Activated CD4-positive, CD25-positive, alpha-beta regulatory T cell treated with anti-CD3 and anti-CD28 coated beads, Interleukin-2, amount 50 U/mL, for 72 hours (primary cell): ENCODE measurements at places on chromosomes 7 and 10.

DNA sequence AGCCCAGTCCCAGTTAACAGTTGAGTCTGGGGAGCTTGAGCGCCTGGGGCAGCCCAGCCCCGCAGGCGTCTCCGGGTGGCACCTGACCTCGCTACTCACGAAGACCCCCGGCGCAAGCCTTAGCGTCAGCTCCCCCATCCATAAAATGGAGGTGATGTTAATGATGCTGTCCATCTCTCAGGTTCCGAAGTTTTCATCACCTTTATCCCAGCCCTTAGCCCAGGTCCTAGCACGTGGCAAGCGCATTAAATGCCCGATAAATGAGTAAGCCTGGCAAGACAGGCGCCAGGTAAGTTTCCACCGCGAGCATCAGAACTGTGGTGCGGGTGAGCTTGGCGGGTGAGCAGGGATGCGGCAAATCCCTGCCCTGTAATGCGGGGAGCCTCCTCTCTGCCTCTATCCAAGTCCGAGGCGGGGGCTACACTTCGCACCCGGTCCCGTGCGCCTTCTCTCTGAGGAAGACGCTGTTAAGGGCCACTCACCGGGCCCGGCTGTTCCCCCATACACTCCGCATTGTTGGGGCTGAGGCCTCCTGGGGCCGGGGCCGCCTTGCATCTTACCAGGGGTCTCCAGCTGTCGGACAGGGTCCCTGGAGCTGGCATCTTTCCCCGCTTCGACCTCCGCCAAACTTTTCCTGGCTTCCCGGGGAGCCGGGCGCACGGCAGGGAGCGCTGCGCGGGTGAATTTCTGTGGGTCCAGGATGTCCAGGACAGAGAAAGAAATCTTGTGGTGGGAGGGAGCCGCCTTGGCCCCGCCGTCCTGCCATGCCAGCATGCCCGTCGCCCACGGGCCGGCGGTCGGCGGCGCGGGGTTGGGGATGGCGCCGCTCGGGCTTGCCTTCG lies 444 bp downstream of the NKX1-2 start:
- DNase-seq, result no peak

DNA sequence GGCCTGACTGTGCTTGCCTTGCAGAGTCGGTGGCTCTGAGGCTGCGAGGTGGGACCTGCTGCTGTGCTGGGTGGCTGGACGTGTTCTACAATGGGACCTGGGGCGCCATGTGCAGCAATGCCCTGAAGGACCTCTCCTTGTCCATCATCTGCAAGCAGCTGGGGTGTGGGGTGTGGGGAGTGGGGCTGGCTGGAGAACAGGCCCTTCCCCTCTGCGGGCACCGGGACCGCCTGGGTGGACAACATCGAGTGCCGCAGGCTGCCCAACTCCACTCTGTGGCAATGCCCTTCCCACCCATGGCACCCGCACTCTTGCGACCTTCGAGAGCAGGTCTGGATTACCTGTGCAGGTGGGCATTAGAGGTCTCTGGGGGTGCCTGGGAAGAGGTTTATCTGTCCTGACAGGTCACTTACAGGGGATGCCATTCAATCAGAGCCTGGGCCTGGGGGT lies 10.9 kb downstream of the SCART1 start:
- no peak for DNase-seq

DNA sequence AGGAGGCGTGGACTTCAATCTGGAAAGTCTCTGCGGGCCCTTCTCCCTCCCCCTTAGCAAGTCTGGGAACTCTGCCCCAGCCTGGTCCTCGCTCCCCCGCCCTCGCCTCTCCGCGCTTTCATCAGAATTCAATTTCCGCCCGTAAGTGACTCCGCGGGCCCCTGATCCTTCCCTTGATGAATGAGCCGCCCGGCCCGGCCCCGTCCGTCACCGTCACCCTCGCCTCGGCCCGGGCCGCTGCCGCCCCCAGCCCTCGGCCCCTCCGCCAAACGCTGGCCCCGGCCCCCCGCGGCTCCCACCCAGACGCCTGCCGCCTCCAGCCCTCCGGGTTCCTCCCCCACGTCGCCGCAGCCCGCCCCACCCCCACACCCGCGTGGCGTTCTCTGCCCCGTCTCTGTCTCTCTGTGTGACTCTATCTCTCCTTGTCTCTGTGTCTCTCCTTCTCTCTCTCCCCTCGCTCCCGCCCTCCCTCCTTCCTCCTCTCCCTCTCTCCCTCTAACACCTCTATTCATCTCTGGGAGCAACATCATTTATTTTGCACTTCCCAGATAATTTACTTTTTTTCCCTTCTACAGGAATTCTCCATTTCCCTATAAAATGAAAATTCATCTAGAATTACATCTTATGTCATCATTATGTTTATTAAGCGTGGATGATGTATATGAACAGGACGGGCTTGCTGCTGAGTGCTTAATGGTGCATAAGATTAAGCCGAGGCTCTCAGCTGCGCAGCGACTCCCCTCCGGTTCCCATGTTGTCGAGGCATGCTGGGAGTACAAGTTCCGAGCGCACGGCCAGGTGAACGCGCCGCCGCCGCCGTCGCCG lies 91.2 kb upstream of the PAX2 start:
- DNase-seq, result no peak

DNA sequence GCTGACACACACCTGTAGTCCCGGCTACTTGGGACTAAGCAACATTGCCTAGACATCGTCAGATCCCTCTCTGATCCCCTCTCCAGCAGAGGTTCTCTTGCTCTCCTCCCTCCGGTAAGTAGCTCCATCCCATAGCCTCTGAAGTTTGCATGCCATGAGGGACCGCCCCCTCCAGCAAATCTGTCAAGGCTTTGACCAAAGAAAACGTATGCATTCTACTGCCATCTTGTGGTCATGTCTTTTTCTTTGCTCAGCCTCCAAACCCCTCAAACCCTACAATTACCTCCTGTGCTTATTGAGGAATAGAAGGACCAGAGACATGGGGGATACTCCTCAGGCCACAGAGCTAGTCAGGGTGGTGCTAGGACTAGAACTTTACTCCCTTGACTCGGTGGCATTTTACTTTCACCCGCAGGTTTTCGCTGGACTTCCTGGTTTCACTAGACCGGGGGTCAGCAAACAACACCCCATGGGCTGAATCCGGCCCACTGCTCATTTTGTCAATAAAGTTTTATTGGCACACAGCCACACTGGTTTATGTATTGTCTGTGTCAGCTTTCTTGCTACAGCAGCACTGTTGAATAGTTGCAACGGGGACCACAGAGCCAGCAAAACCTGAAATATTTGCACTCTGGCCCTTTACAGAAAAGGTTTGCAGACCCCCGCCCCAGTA lies 202.6 kb upstream of the FOXK1 start:
- DNase-seq, result no peak

DNA sequence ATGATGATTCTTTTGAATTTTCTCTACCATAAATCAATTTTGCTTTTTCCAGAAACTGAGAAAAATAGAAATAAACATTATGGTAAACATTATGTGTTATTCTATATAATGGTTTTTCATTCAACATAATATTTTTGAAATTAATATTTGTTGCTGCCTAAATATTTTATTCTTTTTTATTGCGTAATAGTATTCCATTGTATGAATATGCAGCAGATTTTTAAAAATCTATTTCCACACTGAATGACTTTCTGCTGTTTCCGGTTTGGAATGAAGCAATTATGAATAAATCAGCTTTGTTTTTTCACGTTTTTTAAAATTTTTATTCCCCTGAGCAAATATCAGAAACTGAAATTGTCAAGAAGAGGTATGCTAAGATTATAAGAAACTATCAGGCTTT lies 335.2 kb upstream of the KCND2 start:
- DNase-seq, result no peak

- DNase-seq, result no peak
These were observed 719.8 kb downstream of the ANKRD7 start for GRCh38 chr7:118944271-118944670.

- DNase-seq, result no peak
These were observed 49.3 kb downstream of the PRKAG2 start for GRCh38 chr7:151827620-151828019.

DNA sequence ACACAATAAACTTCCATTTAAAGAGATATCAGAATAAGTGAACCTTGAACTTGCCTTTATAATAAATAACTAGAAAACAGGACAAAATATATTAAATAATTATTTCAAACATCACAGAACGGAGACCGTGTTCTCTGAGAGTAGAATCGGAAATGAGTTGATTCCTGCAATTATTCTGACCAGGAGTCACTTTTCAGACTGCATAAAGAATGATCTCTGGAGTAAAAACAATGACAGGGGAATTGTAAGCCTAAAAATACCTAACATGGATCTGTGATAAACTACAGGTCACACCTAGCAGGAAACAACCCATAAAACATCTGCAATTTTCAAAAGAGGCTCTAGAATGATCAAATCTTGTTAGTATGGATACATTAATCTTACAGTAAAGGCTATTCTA lies 577.5 kb upstream of the SORCS1 start:
- DNase-seq, result no peak

- no peak for DNase-seq
These were observed 18.9 kb downstream of the NOD1 start for GRCh38 chr7:30459591-30460245.

GRCh38 chr7:131109011-131109758 lies 218.5 kb upstream of the MKLN1 start:
- DNase-seq, result no peak

DNA sequence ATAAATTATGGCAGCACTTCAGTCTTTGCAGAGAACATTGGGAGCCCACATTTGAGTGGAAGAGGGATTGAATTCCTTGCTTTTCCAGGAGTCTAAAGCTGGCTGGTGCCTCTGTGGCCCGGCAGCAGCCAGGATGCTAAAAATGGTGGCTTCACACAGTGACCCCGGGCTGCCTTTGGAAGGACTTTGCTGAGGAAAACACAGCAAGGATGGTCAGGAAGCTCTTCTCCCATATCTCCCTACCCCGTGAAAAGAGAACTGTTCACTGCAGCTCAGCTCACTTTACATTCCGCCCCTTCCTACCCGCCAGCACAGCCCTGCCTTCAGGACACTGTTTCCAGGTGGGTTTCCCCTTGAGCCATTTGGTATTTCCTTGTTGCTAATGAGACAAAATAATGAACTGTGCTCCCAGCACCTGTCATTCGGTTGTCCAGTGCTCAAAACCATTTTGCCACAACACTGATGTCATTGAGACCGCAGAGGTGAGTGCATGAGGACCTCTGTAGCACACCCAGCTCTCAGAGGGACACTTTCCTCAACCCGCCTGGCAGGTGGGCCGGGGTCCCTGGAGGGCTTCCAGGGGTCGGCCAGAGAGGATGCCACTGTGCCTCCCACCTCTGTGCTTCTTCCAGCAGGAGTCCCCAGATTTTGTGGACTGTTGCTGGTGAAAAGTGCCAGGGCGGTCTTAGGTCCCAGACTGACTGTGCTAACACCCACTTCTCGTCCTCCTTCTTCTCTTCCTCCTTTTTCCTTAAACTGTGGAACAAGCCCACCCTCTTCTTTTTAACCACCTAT lies 255.7 kb upstream of the PPP2R2D start:
- DNase-seq, result no peak

GRCh38 chr10:98485959-98486358 lies 39.2 kb upstream of the HPS1 start:
- no peak for DNase-seq

DNA sequence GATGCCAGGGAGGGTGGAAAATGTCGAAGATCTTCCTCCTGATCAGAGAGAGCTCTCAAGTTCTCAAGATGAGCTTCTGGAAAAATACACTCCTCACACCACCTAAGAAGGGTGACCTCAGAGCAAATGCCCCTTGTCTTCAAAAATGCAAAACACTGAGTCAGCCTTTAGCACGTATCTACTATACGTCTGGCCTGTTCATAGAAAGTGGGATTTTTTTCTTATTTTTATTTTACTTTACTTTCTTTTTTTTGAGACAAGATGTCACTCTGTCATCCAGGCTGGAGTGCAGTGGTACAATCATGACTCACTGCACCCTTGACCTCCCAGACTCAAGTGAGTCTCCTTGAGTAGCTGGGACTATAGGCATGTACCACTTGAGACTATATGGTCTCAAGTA lies 57.1 kb downstream of the AFAP1L2 start:
- DNase-seq, result no peak

DNA sequence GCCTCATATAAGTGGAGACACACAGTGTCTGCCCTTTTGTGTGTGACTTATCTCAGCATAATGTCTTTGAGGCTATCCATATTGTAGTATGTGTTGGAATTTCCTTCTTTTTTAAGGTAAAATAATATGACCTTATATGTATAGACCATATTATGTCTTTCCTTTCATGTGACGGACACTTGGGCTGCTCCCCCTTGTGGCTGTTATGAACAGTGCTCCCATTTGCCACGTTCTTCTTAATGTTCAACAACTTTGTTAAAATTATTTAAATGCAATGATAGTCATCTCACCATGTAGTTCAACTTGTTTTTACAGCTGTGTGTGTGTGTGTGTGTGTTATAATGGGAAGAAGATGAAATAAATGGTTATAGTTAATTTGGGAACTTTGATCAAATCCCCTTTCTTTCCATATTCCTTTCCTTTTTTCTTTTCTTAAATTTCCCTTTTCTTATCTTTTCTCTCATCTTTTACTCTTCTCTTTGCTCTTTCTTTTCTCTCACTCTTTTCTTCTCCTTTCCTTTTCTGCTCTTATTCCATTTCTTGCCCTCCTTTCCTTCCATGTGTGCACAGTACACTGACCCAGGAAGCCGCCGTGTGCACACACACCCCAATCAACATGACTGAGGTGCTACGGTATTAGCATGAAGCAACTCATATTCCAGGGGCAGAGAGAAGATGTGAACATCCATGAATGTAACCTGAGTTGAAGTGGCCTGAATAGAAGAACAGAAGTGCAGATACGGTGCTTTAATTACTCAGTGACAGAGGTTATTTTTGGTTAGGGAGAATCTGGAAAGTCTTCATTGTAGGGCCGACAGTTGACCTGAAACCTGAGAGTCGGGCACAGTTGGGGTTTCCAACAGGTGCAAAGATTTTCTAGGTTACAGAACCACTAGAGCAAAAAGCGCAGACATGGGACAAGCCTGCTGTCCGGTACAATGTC lies 596.6 kb downstream of the SDK1 start:
- DNase-seq, result peak; percentile 40

DNA sequence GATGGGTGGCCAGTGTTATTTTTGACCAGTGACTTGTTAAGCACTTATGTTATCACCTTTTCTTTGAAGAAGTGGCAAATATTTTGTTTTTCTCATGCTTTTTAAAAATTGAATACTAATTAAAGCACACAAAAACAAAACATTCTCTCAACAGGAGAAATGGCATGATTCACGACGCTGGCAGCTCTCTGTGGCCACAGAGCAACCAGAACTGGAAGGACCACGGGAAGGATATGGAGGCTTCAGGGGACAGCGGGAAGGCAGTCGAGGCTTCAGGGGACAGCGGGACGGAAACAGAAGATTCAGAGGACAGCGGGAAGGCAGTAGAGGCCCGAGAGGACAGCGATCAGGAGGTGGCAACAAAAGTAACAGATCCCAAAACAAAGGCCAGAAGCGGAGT lies 6.2 kb upstream of the KIFBP start:
- DNase-seq, result no peak

DNA sequence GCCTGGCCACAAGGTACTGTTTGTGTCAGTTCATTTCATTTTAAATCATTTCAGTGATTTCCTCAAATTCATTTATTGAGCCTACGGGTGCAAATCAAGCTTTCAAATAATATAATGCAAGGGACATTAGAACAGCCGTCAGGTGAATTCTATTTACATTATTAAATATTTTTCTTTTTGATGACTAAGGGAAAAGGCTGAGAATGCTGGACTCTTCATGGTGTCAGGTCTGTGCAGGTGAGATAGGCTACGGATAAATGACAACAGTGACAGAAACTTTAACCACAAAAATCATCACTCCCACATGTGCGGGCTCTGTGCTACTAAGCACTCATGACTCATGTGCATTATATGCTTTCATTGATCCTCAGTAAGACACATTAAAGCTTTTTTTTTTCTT lies 149.2 kb upstream of the ZNF716 start:
- no peak for DNase-seq

- DNase-seq, result no peak
These were observed 219.4 kb downstream of the SEMA3E start for GRCh38 chr7:83429493-83429892.

- DNase-seq, result no peak
These were observed 54.5 kb downstream of the TMEM130 start for GRCh38 chr7:98815313-98815712.
